Nasal cavity respiratory epithelium epithelial cell of viscerocranial mucosa (primary cell): ENCODE measurements at places on chromosomes 4 and X. TPM values are rescaled to one million over a fixed set of nuclear protein-coding genes. Genes with fewer than 3 reads are reported as not detected.

Gene CENPVL1
- total RNA-seq: not detected in 2 replicates

Gene CACNA1F
- under 0.01 and 0.07 TPM in 2 replicates for total RNA-seq

Gene USP26
- total RNA-seq: not detected in 2 replicates

Gene GATA1
- total RNA-seq: not detected in 2 replicates

Gene TRPC5OS
- total RNA-seq: not detected in 2 replicates

Gene PAGE4
- total RNA-seq: not detected in 2 replicates

Gene GSPT2
- total RNA-seq: 1.4 and 5.1 TPM in 2 replicates

Gene IBSP
- total RNA-seq: not detected in 2 replicates

Gene MAGEA12
- not detected in 2 replicates for total RNA-seq

Gene SFRP2
- not detected in 2 replicates for total RNA-seq

Gene KCNE5
- total RNA-seq: under 0.01 and 0.07 TPM in 2 replicates

Gene PTPN13
- total RNA-seq: 60.8 and 63.5 TPM in 2 replicates

Gene SLIT2
- total RNA-seq: 0.43 and 4.1 TPM in 2 replicates

Gene ABLIM2
- total RNA-seq: 1.9 and 3.4 TPM in 2 replicates

Gene CHIC1
- 3.4 and 5.3 TPM in 2 replicates for total RNA-seq

Gene IGFBP7
- total RNA-seq: 88.5 and 170 TPM in 2 replicates

Gene SPANXD
- not detected in 2 replicates for total RNA-seq

Gene NWD2
- total RNA-seq: 0.07 and 0.34 TPM in 2 replicates

Gene UCP1
- not detected in 2 replicates for total RNA-seq

Gene ARHGAP4
- 0.68 and 1.4 TPM in 2 replicates for total RNA-seq

Gene TMEM31
- total RNA-seq: not detected in 2 replicates

Gene PPP1R2C
- not detected in 2 replicates for total RNA-seq

Gene CDX4
- total RNA-seq: not detected in 2 replicates

Gene RS1
- not detected in 2 replicates for total RNA-seq

Gene TKTL2
- total RNA-seq: not detected in 2 replicates

Gene ABCG2
- total RNA-seq: 0.21 and 0.68 TPM in 2 replicates

Gene VCX
- not detected in 2 replicates for total RNA-seq

Gene PHOX2B
- not detected in 2 replicates for total RNA-seq

Gene AWAT2
- total RNA-seq: not detected in 2 replicates

Gene SPCS3
- total RNA-seq: 121 and 146 TPM in 2 replicates

Gene IGSF1
- total RNA-seq: not detected in 2 replicates

Gene NKX3-2
- under 0.01 TPM in 1 of 2 replicates, not detected in the other for total RNA-seq

Gene SPANXN3
- total RNA-seq: not detected in 2 replicates

Gene SLC9B2
- total RNA-seq: 10.8 and 13.0 TPM in 2 replicates

Gene UGT2B11
- not detected in 2 replicates for total RNA-seq

Gene TBC1D9
- 27.7 and 62.1 TPM in 2 replicates for total RNA-seq
